ENCODE measurements at places on chromosomes 2 and 18.

GRCh38 chr2:191401287-191401686 lies 156.1 kb downstream of the MYO1B start:
- DNase-seq: no peak

DNA sequence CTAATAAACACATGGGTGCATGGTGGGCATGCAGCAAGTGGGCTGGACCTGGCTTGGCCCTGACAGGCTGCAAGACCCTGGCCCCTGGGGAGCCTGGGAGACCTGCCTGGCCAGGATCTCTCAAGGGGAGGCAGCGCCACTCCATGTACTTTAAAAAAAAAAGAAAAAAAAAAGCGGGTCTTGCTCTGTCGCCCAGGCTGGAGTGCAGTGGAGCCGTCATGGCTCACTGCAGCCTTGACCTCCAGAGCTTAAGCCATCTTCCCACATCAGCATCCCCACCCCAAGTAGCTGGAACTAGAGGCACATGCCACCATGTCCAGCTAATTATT lies 29.5 kb upstream of the SEMA4C start:
- DNase-seq: no peak

DNA sequence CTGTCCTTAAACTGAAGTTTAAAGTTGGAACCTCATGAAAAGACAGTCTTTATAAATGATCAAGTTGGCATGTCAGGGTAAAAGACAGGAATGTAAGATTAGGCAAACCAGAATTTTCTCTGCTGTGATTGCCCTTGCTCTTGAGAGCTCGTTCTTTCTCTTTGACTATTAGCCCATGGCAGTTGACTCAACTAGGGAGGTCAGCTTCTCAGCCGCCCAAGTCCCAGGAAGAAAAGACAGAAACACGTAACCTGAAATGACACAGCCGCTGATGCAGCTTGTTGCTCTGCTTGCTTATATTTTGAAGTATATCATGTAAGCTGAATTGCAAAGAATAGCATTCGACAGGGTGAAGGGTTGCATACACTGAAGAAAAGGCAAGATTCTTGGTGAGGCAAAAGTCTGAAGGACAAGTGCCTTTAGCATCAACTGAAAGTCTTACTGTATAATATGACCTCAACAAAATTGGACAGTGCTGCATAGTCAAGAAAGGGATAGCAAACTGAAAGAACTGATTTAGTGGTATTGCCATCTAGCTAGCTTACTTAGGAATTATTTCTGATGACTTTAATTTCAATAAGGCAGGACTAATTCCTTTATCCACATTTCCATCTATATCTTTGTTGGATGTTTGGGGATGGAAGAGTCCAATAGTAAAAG lies 54.7 kb downstream of the ARHGAP15 start:
- DNase-seq: no peak

- DNase-seq: no peak
Measured at GRCh38 chr18:35707674-35708073, 126.1 kb downstream of the GALNT1 start.

GRCh38 chr2:58350484-58350883 lies 109.4 kb upstream of the FANCL start:
- no peak for DNase-seq

- DNase-seq: no peak
Measured at GRCh38 chr2:203383038-203383437, 54.8 kb downstream of the ABI2 start.

DNA sequence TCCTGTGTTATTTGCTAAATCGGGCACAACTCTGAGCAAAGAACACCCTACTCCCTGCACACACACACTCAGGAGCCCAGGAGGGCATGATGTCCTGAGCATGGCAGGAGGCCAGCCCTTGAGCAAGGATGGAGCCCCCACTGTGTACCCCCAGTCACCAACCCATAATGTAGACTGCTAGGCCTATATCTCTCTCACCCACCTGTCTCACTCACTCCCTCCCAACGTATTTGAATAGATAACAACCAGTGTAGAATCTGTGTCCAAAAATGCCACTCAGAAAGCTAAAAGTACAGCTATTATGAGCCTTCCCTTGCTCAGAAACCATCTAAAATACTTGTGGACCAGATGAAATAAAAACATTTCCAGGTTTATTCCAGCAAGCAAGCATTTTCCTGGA lies 29.3 kb downstream of the MERTK start:
- no peak for DNase-seq

- DNase-seq: no peak
Measured at GRCh38 chr2:109379507-109379906, 234.3 kb downstream of the SEPTIN10 start.

DNA sequence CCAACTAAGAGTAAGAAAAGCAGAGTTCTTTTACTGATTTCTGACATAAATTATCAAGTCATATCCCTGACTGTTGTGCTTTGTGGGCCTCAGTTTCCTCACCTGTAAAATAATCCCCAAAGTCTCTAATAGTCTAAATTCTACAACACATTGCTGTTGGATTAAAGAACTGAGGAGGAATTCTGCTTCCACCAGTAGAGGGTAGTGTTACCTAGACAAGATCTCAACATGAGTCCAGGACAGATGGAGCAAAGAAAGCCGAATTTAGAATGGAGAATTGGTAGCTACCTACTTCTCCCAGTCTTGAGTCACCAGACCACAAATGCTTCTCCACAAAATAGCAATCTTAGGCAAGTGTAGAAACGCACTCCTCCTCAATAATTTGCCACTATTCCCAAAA lies 462.5 kb upstream of the FSHR start:
- DNase-seq: peak; percentile 23

- no peak for DNase-seq
Measured at GRCh38 chr2:123816203-123816602, 208.9 kb upstream of the CNTNAP5 start.

GRCh38 chr2:224146356-224147160 lies 107.5 kb upstream of the SERPINE2 start:
- no peak for DNase-seq

GRCh38 chr18:40938615-40939014 lies 1016.4 kb upstream of the PIK3C3 start:
- DNase-seq: no peak

GRCh38 chr2:149894226-149894625 lies 306.7 kb upstream of the MMADHC start:
- DNase-seq: no peak

DNA sequence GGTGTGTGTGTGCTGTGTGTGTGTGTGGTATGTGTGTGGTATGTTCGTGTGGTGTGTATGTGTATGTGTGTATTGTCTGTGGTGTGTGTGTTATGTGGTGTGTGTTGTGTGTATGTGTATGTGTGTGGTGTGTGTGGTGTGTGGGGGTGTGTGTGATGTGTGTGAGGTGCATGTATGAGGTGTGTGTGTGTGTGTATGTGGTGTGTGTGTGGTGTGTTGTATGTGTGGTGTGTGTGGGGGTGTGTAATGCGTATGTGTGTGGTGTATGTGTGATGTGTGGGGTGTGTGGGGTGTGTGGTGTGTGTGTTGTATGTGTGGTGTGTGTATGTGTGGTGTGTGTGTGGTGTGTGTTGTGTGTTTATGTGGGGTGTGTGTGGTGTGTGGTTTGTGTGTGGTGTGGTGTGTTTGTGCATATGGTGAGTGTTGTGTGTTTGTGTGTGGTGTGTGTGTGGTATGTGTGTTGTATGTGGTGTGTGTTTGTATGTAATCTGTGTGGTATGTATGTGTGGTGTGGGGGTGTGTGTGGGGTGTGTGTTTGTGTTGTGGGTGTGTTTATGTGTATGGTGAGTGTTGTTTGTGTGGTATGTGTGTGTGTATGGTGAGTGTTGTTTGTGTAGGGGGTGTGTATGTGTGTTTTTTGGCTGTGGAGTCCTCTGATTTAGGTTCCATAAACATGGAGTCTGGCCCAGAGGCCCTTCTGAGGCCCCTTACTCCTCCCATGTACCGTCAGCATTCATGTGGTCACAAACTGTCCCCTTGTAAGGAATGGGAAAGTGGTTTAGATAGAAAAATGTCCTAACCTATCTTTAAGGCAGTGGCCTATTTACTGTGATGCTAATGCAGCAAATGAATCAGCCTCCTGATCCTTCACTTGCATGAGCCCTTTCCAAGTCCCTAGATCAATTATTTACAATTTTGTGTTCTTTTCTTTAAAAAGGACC lies 116.0 kb downstream of the ALPK2 start:
- DNase-seq: no peak

GRCh38 chr2:33370636-33371265 lies 105.7 kb upstream of the RASGRP3 start:
- DNase-seq: no peak

DNA sequence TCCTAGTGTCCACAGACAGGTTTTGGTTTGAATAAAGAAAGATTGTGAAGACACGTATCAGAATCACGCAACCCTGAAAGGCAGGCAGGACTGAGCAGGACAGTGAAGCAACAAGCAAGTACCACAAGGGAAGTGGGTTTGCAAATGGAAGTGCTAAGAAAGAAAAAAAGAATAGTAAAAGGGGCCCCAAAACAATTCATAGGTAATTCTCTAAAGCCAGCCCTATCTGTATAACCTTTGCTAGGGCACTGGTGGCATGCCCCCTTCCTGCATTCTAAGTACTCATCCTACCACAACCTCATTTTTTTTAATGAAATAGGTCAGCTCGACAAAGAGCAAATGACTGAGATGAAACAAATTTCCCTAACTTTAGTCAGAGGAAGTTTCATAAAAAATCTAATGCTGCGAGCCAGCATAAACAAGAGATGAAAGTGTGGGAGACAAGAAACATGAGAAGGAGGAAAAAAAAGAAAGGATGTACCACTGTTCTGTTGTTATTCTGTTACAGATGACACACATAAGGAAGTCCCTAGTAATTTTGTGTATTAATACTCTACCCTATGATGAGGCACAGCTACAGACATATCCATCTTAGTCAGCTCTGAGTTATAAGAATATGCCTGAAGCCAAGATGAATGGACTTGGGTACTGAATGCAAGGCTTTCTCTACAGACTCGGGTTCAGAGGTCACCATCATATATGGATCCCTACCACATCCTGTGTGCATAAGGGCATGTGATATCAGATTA lies 32.2 kb downstream of the IKZF2 start:
- DNase-seq: no peak

DNA sequence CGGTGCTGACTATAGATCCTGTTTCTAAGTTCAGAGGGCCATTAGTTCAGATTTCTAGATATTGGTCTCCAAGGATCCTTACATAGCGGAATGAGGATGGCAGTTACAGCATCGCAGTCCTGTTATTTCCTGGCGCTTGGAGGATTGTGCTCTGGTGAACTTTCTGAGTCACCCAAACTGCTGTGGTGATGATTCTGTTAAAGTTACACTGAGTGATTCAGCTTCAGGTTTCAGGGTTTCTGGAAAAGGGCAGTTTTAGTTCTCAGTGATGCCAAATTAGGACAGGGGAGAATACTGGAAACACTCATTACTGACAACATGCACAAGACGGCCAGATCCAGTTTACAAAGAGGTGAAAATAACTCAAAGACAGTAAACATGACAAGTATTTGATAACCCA lies 52.1 kb upstream of the ANKRD62 start:
- DNase-seq: no peak

DNA sequence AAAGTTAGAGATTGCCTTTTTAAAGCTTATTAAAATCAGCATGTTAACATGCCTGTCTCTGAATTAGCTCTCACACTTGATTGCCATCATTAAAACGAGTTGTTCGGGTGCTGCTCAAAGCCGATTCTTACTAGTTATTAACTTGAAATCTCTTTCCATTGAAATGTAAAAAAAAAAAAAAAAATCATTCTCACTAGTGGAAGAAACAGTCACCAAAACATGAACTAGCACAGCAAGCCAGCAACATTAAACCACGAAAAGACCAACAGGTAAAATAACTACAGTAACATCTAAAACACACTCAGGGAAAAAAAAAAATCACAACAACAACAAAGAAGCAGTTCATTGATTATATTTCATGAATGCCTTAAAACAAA lies 264.5 kb downstream of the MEIS1 start:
- no peak for DNase-seq

DNA sequence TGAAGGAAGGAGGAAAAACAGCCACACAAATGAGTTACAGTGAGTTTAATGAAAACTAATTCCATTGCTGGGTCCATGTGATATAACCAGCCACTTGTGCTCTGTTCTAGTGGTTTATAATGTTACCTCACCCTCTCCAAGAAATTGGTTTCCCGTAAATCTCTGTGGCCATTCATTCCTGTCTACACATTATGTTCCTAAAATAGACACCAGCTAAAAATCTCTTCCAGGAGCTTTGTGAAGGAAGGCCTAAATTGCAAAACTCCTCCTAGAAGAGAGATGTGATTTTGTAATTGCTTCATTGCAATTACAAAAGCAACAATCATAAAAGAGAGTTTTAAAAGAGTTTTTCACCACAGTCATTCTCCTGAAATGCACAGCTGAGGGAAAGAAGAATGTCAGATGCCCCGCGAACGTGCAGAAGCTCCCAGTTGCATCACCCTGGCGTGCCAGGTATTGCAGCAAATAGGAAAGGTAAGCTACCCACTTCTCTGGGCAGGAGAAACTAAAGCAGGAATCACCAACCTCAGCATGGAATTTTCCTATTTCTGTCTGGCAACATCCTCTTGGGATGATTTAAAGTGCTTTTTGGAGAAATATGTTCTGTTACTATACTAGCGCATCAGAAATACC lies 1.7 kb downstream of the SCN1A start:
- DNase-seq: no peak

GRCh38 chr2:215493376-215493775 lies 57.5 kb upstream of the FN1 start:
- no peak for DNase-seq

- DNase-seq: no peak
Measured at GRCh38 chr2:226799976-226800940, 638 bp upstream of the IRS1 start.

DNA sequence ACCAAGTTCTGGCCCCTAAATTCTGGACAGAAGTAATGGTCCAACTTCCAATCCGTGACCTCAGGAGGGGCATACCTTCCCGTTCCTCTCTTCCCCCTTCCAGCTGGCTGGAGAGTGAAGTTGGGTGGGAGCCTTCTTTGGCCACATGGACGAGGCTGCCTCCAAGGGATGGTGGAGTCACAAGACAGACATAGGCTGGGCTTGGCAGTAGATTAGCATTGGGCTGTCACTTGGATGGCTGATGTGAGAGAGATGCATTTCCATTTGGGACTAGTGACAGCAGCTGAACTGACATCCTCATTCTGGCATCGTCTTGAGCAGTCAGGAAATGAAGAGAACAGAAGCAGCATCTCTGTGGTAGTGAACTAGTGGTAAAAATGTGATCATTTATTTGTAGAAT lies 12.6 kb downstream of the NT5DC4 start:
- no peak for DNase-seq

GRCh38 chr18:43077510-43078308 lies 37.8 kb downstream of the RIT2 start:
- no peak for DNase-seq

GRCh38 chr2:172893671-172894070 lies 158.0 kb downstream of the RAPGEF4 start:
- DNase-seq: no peak

DNA sequence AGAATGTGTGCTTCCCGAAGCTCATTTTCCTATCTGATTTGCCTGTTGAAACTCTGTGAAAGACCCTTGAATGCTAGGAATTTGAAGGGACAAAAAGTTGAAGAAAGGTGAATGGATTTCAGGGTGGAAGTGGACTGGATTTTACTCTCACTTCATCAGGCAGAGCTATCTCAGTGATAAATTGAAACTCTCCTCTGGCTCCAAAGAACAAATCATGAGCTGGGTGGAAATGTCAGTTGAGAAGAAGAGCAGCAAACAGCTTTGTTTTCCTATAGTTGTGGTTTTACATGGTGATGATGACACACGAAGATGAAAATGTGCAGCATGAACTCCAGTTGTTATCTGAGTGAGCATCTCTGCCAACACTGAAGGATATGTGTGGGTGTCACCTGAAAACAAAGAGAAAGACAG lies 34.4 kb downstream of the CD28 start:
- DNase-seq: no peak

- DNase-seq: no peak
Measured at GRCh38 chr2:83282043-83282795, 1176.9 kb downstream of the SUCLG1 start.

GRCh38 chr2:31386648-31387047 lies 27.9 kb downstream of the XDH start:
- DNase-seq: peak; percentile 25

Measured in HEK293T (cell line).